ENCODE measurements at places on chromosomes 7 and 10.

DNA sequence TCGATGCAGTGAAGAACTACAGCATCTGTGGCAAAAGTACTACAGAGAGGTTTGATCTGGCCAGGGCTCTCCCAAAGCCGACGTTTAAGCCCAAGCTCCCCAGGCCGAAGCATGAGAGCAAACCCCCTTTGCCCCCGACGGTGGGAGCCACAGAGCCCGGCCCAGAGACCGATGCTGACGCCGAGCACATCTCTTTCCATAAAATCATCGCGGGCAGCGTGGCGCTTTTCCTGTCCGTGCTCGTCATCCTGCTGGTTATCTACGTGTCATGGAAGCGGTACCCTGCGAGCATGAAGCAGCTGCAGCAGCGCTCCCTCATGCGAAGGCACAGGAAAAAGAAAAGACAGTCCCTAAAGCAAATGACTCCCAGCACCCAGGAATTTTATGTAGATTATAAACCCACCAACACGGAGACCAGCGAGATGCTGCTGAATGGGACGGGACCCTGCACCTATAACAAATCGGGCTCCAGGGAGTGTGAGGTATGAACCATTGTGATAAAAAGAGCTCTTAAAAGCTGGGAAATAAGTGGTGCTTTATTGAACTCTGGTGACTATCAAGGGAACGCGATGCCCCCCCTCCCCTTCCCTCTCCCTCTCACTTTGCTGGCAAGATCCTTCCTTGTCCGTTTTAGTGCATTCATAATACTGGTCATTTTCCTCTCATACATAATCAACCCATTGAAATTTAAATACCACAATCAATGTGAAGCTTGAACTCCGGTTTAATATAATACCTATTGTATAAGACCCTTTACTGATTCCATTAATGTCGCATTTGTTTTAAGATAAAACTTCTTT is 2.3 kb downstream of the LRRTM3 start:
- no peak for DNase-seq

- DNase-seq = no peak
Measured at GRCh38 chr10:24119896-24120295, 89.0 kb upstream of the KIAA1217 start.

DNA sequence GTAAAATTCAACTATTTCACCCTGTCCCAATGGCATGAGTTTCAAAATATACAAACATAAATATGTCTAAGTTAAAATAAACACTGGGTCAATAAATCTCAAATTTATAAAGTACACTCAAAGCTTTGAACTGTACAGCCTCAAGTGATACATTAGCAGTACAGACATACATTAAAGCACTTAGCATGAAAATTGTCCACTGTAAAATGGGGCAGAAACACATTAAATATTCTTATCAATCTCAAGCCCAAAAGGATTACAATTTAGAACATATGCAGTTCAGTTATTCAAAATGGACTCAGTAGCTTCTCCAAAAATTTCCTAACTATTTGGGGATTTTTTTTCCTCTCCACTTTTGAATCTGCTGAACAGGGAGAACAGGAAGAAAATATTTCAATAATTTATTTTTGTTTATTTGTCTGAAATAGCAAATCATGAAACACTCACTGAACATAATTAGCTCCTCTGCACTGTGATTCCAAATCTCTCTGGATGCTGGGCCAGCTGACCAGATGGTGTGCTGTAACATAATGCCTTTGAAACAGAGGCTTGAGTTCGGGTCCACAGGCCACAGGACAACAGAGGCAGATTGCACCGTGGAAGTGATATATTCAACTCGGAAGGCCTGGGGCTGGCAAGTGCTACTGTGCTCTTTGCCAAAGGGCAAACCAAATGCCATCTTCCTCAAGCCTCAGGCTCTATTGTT is 248.9 kb upstream of the LRRN3 start:
- no peak for DNase-seq

- DNase-seq = no peak
Measured at GRCh38 chr7:130900471-130901076, 166.6 kb upstream of the KLF14 start.

DNA sequence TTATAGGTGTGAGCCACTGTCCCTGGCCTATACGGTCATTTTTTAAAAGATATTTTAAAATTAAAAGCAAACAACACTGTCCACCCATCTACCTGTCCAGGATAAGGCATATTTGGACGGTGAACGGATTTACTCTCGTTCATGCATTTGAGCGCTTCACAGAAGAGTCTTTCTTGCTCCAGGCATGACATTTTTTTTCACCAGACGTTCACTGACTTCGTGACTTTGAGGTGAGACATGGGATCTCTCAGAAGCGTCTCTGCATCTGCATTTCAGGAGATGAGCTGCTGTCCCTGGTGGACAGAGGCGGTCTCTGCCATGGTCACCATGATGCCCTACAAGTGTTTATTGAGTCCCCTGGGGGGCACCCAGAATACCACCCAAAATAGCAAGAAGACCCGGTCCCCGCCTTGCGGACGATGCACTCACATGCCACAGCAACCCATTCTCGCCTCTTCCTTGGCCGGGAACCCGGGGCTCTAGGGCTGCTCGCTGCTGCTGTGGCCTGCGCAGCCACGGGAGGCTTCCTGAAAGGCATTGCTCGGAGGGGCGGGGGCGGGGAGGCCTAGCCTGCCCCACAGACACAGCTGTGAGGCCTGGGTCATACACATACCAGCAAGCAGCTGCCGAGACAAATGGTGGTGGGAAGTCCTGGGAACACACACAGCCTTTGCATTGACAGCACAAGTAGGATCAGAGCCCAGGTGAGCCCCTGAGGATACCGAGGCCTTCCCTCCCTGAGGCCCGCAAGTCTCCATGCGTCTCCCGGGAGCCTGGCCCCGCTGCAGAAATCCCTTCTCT is 84.4 kb downstream of the RGS10 start:
- no peak for DNase-seq

DNA sequence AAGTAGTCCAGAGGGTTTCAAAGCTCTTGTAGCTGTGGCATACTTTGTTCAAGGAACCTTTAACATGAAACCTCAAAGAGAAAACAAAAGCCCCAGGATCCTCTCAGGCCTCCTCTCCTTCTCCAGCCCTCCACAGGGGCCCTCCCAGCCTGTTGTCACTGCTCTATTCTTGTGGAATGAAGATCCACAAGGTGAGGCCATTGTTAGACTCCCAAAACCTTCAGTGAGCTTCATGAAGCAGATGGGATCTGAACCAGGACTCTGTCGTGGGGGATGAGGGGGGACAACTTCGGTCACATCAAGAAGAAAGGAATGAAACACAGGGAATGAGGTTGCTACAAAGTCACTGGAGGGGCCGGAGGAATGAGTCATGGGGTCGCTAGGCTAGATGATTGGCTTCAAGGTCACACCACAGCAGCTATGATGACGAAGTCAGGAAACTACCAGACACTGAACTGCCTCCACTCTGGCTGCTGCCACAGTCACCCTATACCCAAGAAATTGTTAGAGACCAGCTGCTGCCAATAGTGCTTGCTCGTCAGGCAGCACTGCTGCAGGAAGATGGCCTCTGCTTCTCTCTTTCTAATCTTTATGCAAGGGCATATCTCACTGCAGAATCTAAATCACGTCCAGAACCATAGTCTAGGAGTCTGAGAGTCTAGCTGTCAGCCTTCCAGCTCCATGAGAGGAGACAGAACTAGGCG is 208.8 kb downstream of the HIBADH start:
- DNase-seq = no peak

DNA sequence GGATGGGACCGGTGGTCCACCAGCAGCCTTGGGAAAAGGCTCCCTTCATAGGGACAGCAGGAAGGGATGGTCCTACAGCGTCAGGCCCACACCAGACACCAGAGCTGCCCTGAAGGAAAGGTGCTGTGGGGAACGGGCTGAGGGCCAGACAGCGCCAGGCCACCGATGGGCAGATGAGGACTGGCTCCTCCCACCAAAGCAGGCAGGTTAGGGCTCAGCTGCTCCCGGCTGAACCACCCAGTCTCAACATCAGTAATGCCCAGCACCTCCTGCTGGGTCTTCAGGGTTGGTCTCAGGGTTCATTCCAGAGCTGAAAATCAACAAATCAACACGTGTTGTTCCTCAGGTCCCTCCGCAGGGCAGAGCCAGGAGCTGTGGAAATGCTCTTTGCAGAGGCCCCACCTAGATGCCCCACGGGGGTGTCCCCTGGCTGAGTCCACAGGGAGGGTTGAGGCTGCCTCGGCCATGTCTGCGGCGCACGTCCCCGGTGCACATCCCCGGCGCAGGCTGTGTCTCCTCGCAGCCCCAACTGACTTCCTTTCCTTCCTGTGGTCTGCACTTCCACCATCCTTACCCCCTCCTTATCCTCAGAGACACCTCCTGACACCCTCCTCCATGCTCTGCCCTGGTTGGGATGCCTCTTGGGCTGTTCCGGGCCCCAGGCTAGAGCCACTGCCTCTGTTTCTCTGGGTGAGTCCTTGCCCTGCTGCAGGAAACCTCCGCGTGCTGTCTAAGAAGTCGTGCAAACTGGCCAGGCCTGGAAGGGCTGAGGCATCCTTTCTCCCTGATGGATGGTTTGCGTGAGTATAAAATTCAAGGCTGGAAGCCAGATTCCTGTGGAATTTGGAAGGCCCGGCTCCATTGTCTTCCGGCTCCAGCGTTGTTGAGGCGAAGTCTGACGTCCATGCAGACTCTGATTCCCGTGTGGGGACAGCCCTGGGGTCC is 32.8 kb upstream of the CFAP46 start:
- no peak for DNase-seq

GRCh38 chr7:11931307-11931706 is 99.3 kb upstream of the THSD7A start:
- no peak for DNase-seq

DNA sequence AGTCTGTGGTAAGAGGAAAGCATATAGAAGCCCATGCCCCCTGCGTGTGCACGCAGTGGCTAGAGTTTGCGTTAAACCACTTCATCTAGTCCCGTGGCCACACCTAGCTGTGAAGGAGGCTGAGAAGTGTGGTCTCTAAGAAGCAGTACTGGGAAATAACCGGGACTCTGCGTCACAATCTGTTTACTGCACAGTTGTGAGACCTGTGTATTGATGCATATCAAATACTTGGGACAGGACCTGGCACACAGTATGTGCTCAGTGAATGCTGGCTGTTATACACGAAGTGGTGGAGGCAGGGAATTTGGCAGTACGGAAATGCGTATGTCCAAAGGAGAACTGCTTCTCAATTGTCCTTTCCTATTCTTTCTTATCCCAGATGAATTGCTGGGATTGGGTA is 149.5 kb downstream of the ARHGAP21 start:
- no peak for DNase-seq

- no peak for DNase-seq
Measured at GRCh38 chr7:132183781-132184380, 392.4 kb downstream of the PLXNA4 start.

DNA sequence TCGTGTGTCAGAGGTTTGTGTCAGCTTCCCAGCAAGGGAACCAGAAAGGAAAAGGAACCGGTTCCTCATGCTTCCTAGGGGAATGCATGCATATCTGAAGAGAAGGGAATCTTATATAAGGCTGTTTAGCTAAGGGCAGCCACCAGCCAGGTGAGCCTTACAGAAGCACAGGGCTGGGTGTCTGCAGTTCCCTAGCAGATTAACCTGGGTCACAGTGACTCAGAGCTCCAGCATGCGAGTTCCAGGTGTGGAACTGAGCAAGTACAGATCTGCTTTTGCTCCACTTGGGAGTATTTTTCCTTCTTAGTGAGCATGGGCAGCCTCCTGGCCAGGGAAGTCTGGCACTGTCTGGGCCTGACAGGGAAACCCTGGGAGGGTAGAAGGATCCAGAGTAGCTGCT is 957 bp upstream of the ANKRD2 start:
- no peak for DNase-seq

GRCh38 chr10:34489411-34489810 is 325.7 kb downstream of the PARD3 start:
- no peak for DNase-seq

GRCh38 chr10:116125180-116125579 is 147.8 kb downstream of the GFRA1 start:
- no peak for DNase-seq

DNA sequence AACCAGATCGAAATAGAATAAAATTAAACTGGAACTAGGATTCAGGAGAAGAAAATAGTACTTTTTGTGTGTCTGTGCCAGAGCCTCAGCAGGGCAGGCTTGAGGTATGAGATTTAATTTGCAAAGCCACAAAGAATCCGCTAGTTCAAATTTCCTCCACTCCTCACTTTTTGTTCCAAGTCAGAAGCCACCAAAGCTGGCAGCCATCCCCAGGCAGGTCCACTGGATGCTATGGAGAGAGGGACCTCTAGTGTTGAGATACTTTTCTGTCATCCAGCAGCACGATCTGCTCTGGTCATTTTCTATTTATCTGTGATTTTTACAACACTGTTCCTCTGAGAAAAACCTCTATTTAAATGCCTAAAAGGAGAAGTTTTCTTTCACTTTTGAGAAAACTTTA is 147.9 kb upstream of the FRMD4A start:
- DNase-seq = no peak

GRCh38 chr7:16657656-16658279 is 11.8 kb downstream of the BZW2 start:
- no peak for DNase-seq

GRCh38 chr7:151367284-151367683 is 25.7 kb downstream of the NUB1 start:
- DNase-seq = no peak

- no peak for DNase-seq
Measured at GRCh38 chr7:90276033-90276728, 31.2 kb downstream of the CFAP69 start.

DNA sequence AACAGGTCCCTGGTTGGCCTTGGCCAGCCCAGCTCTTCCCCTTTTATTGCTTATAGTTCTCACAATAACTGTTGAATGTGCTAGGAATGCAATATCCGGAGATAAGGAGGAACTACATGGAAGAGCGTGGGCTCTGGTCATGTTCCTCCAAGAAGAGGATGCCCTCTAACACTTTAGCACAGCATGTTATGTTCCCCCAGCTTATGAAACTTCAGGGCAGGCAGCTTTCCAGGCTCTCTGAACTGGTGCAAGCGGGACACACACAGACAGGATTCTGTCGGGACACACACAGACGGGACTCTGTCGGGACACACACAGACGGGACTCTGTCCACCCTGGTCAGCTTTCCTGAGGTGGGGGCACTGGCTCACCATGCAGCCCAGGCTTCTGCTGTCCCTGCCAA is 141.6 kb downstream of the PKD1L1 start:
- no peak for DNase-seq

- DNase-seq = no peak
Measured at GRCh38 chr10:91829268-91829667, 31.0 kb downstream of the TNKS2 start.

- no peak for DNase-seq
Measured at GRCh38 chr7:78787854-78788253, 665.6 kb downstream of the MAGI2 start.

DNA sequence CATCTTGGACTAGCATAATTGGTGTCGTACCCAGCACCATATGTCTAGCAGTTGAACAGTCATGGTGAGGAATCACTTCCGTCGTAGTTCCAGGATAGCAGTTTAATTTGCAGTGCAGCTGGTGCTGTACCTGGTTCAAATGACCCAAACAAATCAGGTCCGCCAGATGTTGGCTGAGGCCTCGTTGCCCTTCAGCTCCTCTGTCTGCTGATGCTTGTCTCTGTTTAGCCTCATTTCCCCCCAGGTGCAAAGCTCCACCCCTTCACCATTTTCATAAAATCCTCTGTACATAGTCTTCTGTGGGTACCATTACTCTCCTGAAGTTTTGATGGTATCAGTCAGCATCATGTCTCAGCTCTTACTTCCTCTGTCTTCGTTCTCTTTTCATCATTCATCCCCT is 35.1 kb downstream of the UMAD1 start:
- no peak for DNase-seq

Measured in stimulated activated CD8-positive, alpha-beta memory T cell treated with anti-CD3 and anti-CD28 coated beads, Interleukin-12 subunit alpha, Interleukin-12 subunit beta, amount 100 ng/mL, for 4 hours (primary cell).